Stomach (tissue), 19 donors: ENCODE measurements at places on chromosomes 6 and 20. TPM values are rescaled to one million over a fixed set of nuclear protein-coding genes. Genes with fewer than 3 reads are reported as not detected.
A peak's percentile ranks its signal among the peaks of the same experiment; 100 is the strongest.

The FOXA2 gene
- 7.5 TPM for total RNA-seq

The THBS2 gene
- total RNA-seq, result 4.0 TPM

The STX7 gene
- 29.8 TPM for total RNA-seq

The TCF15 gene
- not detected for total RNA-seq

The C20orf144 gene
- not detected for total RNA-seq

The MAP1LC3A gene
- 37.7 TPM for total RNA-seq

The ENPP1 gene
- 2.9 TPM for total RNA-seq

The C6orf163 gene
- 3.9 TPM for total RNA-seq

The PLCG1 gene
- total RNA-seq, result 37.9 TPM

The PEX3 gene
- 7.8 TPM for total RNA-seq

The PBOV1 gene
- not detected for total RNA-seq

- no peak for DNase-seq
Observed at GRCh38 chr20:50194831-50195523, 4.3 kb downstream of the CEBPB start.

GRCh38 chr6:28551891-28552666 lies 26.4 kb downstream of the GPX5 start:
- no peak for DNase-seq

- DNase-seq, result no peak
Observed at GRCh38 chr20:47189060-47189459, 167.4 kb downstream of the ZMYND8 start.

DNA sequence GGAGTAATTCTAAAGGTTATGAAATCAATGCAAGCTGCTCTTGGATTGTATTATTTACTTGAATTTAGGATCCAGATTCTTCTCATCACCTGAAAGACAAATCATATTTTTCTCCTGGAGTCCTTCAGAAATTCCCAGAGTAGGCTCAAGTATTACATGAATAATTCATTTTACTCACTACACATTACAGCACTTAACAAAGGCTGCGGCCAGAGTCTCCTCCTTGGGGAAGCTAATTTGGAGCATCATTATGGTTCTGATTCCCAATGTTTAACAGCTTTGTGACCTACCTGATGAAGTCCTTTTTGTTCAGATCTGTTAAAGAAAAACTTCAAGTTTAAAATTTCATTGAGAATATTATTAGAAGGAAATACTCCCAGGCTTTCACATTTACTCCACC lies 28.7 kb downstream of the GRIK2 start:
- DNase-seq, result no peak

DNA sequence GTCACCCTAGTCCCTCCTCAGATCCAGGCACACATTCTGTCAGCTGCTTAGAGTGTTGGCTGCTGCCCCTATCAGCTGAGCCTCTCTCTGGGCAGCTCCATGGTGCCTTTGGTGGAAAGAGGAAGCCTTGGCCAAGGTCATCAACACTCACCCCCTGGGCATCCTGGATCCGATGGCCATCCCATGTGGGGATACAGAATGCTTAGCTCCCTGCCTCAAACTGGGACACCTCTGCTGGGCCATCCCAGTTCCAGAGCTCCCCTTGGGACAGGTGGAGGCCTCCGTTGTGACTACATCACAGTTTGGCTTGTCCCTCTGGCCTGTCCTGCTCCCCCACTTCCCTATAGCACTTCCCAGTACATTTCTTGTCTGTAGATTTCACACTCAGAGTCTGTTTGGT lies 45.6 kb downstream of the TOX2 start:
- DNase-seq, result no peak

GRCh38 chr6:57207872-57208271 lies 14.2 kb downstream of the RAB23 start:
- DNase-seq, result no peak

DNA sequence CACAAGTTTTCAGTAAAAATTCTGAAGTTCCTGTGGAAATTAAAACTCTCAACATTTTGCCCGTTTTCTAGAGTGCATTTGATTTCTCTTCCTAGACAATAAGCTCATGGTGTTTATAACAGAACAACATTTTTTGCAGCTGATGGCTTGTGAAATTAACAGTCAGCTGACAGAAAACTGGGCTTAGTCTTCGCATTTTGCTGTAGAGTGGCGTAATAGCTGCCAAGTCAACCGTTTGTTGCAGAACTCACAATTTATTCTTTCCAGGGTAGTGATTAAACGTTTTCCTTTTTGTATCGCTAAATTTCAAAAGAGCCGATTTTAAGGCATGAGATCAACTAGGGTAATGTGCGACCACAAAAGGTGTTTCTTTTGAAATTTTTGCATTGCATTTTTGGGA lies 1.4 kb downstream of the SPO11 start:
- DNase-seq, result no peak

GRCh38 chr20:35568645-35569044 lies 26.8 kb downstream of the ERGIC3 start:
- DNase-seq, result peak; percentile 69

GRCh38 chr6:160789263-160790027 lies 87.4 kb downstream of the PLG start:
- no peak for DNase-seq

GRCh38 chr6:90573624-90574023 lies 13.2 kb downstream of the MAP3K7 start:
- DNase-seq, result no peak

DNA sequence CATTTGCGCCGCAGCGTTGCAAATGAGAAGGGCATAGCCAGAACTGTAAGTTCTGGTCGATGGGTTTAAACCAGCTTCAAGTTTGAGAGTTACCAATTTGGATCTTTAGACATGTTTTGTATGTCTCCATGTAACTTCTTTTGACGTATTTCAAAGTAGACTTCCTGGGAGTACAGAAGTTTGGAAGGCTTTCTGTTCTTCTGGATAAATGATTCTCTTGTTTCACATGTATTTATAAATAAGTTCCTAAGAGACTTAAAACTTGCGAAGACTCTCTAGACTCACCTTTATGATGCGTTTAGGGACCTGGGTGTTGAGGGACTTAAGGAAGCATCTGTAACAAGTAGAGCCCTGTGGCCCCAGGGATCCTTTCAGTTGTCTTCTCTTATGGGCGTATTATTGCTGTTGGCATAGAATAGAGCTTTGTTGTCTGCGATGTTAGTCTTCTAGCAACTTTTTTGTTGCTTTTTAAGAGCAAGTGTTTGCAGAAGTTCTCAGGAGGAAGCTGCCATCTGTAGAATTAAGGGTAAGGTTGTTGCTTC lies 1.3 kb downstream of the CDYL start:
- no peak for DNase-seq

DNA sequence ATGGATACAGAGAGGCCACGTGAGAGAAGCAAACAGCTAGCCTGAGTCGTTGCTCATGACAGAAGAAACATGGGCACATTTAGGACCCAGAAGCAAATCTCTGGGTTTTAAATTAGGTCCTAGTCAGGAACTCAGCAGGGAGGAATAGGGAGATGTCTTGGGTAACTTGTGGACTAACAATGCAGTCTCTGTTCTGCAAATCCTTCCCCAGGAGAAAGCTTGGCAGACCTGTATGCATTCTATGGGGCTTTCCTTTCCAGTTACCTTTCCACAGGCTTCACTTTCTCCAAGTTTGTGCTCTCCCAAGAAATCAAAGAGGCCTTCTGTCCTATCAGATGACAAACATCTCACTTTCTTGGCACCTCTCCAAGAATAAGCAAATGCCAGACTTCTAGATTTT lies 47.2 kb upstream of the PLCB4 start:
- DNase-seq, result peak; percentile 9

DNA sequence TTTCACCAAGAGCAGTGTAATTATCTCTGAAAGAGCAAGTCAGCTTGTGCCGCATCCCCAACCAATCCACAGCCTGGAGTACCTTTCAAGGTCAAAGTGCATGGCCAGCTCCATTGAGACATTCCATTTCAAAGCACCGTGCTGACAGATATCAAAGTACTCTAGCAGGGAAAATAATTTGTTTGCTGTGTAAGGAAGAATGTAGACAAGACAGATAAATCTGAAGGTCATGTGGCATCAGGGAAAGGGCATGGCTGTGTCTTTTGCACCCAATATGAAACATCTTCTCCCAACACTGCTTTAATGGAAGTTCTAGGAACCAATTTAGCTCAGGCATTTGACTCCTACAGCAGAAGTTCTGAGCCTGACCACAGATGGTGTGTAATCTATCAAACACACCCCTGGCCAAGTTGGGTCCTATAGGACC lies 242.7 kb upstream of the TAB2 start:
- DNase-seq, result no peak

GRCh38 chr6:38459291-38459690 lies 180.4 kb downstream of the BTBD9 start:
- DNase-seq, result no peak

DNA sequence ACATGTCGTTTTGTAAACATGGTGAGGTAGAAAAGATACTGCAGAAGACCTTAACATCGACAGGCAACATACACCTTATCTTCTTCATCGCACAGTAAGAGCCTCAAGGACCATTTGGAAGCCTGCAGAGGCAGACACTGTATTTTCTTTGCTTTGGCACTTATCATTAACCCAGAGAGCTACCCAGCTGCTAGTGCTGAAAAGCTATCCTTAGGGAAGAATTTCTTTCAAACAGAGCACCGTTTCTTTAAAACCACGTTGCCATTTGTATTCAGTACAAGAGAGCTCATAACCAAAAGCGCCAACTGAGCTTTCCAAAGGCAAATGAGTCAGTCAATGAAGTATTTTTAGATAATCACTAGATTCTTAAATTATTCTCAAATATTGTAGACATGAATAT lies 306.6 kb downstream of the EPM2A start:
- DNase-seq, result no peak

DNA sequence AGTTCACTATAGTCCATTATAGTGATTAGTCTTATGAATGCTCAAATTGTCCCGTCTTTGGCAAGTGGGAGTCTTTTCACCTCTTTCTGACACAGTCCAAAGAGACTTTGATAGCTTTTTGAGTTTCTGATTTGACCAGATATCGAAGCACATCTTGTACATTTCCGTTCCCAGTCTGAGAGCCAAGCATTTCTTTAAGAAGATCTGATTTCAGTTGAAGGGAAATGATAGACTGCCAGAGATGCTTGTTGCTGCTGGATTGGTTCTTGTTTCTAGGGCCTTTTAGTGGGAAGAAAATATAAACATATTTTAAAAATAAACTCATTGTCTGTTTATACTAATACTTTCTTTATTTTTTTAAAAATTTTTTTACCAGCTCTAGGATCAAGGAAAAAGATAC lies 54.1 kb upstream of the IER3 start:
- no peak for DNase-seq

- DNase-seq, result no peak
Observed at GRCh38 chr6:158544428-158544827, 15.5 kb upstream of the TMEM181 start.

- no peak for DNase-seq
Observed at GRCh38 chr6:166499350-166500163, 86.9 kb downstream of the RAMACL start.

DNA sequence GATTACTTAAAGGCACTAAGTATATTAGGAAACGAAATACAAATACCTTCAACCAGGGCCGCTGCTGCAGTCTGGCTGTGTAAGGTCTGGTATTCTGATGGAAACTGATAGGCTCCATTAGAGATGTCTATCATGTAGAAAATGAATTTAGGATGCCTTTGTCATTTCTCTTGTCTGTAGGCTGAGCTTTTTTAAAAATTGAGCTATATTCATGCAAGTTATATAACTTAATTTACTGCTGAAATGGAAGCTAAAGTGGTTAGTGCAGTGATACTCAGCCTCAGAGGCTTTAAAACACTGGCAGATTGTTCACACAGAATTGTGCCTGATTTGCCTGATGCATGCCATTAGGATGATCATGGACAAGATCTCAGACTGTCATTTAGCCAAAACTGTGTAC lies 286.2 kb upstream of the QKI start:
- peak; percentile 8 for DNase-seq

DNA sequence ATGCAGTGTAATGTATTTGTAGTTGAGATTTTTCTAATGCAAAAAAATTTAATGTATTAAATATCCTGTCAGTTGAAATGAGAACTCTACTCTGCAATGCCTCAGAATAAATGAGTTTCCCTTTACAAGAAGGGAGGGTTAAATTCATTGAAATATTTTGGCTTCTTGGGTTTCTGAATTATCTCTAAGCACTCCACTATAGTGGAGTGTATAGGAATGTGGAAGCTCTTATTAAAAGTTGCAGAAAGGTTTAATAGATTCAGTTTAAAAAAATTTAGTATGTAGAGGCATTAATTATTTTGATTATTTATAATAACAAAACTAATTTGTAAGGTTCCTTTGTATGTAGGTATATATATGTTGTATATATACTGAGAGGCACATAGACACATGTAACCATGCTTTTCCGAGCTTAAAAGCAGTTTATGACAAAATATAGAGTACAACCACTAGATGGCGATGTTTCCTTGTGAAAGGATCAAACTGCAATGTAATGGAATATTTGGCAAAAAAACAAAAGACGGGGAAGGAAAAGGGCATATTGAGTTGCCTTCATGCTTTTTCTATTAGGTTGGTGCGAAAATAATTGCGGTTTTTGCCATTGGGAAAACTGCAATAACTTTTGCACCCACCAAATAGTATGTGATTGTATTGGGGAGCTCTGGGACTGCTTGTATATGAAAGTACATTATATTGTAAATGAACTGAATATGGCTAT lies 144.2 kb downstream of the MYO6 start:
- no peak for DNase-seq

DNA sequence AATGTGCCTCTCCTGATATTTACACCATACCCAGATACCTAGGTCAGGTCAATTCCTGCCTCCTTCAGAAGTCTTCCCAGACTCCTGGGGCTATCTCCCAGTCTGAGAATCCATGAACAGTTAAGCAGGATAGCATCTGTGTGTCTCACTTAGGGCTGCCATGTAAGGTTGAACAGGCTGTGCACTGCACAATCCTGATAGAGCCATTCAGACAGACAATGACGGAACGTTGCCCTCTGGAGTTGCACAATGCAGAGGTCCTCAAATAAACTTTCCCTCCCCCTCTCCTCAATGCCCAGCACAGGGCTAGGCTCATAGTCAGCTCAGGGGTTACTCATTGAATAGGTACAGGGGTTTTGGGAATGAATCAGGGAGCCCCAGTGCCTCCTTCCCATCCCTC lies 89.7 kb downstream of the CD40 start:
- no peak for DNase-seq

DNA sequence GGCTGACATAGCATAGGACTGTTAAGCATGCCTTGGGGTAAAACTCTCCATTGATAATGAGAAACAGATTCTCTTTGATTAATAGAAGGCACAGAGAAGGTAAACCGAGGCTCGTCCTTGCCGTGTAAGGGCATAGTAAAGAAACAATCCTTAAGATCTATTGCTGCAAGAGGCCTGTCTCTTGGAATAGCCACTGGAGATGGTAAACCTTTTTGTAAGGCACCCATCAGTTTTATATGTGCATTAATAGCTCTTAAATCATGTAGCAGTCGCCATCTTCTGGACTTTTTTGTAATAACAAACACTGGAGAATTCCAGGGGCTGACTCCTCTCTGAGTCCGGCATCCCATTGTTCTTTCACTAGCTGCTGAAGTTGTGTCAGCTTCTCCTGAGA lies 8.4 kb upstream of the ABHD12 start:
- DNase-seq, result peak; percentile 45
